Kidney tubule cell (primary cell): ENCODE measurements at places on chromosomes 11 and 22.
A peak's percentile ranks its signal among the peaks of the same experiment; 100 is the strongest.

GRCh38 chr11:58060939-58061672 is 30.4 kb downstream of the OR6Q1 start:
- peak; percentile 95 for DNase-seq

- DNase-seq = no peak
Observed at GRCh38 chr11:123251657-123252344, 56.8 kb upstream of the CLMP start.

GRCh38 chr11:119684361-119685110 is 44.5 kb downstream of the NECTIN1 start:
- DNase-seq = peak; percentile 74

- DNase-seq = peak; percentile 14
Observed at GRCh38 chr11:88886796-88887195, 179.0 kb downstream of the GRM5 start.

DNA sequence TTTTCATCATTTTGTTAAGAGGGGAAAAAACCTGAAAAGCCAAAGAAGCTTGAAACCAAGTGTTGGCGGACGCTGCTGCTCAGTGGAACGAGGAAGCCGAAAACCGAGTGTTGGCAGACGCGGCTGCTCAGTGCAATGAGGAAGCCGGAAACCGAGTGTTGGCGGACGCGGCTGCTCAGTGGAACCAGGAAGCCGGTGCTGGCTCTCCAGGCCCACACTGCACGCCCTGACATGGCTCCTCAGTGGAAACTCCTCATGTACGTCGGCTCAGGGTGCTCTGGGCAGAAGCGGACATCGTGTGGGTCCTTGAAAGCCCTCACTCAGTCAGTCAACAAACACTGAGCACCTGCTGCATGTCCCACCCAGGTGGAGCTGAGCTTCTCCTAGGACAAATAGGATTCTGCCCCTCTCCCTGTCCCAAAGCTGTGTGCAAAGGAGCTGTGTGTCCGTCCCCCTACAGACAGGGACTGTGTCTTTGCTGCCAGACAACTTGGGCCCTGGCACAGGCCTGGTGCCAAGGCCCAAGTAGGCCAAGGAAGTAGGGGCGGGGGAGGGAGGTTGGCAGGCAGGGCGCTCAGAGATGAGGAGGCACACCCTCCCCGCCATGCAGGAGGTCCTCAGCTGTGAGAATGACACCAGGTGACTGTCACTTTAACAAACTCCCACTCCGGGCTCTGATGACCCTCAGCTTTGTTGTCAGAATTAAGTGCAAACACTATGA is 37.3 kb downstream of the PHF21B start:
- no peak for DNase-seq

GRCh38 chr22:46575911-46576555 is 38.6 kb upstream of the CELSR1 start:
- DNase-seq = no peak

GRCh38 chr11:46391578-46392420 is at the start of gene CHRM4:
Gene CHRM4, minus strand, starts transcription at chr11:46391776. Its CDS starts 5,219 bp downstream, at chr11:46386557.
- DNase-seq = peak; percentile 29

DNA sequence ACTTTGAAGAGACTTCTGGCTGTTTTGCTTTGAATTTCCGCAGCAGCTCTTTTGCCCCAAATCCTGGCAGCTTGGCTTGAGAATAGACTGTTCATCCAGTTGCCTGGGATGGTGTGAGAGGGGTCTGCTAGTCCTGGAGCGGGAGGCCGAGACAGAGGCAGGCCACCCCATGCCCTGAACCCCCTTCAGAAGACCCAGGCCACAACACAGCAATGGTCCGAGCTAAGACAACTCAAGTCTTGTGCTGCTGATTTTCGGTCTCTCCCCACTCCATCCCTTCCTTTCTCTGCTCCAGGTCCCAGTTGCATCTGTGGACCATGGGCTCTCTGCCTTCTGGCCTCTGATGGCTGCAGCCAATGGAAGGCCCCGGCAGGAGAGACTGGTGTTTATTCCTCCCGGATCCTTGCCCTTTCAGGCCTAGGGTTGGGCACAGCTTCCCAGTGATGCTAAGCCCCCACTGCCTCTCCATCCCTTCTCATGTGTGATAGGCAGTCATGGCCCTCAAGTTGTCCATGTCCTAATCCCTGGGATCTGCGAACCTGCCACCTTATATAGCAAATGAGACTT is 31.9 kb upstream of the TP53I11 start:
- no peak for DNase-seq

GRCh38 chr11:75728992-75729391 is 11.4 kb downstream of the MOGAT2 start:
- DNase-seq = no peak

GRCh38 chr11:117638911-117639543 is 158.0 kb downstream of the DSCAML1 start:
- DNase-seq = no peak

GRCh38 chr11:73974604-73975478 is 7.8 kb downstream of the UCP2 start:
- DNase-seq = no peak

GRCh38 chr11:15579287-15580001 is 464.7 kb downstream of the INSC start:
- DNase-seq = peak; percentile 6

- DNase-seq = no peak
Observed at GRCh38 chr22:17205432-17205831, 13.8 kb downstream of the ADA2 start.

GRCh38 chr11:11502263-11502861 is 119.4 kb downstream of the GALNT18 start:
- DNase-seq = peak; percentile 43

DNA sequence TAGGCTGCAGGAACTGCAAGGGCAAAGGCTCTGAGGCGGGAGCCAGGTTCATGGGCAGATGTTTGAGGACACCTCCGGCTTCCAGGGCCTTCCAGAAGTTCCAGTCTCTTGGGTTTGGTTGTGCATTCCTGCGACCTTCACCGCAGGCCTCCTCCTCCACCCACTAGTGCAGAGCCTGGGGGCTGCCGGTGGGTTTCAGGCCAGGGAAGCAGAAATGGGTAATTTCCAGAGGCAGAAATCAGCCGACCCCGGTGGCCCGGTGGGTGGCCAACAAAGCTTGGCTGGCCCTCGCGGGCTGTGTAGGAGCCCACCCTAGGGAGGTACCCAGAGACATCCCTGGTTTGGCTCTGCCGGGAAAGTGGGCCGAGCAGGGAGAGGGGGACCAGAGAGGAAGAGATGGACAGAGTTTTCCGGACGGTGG is 417 bp upstream of the PHETA2 start:
- no peak for DNase-seq

DNA sequence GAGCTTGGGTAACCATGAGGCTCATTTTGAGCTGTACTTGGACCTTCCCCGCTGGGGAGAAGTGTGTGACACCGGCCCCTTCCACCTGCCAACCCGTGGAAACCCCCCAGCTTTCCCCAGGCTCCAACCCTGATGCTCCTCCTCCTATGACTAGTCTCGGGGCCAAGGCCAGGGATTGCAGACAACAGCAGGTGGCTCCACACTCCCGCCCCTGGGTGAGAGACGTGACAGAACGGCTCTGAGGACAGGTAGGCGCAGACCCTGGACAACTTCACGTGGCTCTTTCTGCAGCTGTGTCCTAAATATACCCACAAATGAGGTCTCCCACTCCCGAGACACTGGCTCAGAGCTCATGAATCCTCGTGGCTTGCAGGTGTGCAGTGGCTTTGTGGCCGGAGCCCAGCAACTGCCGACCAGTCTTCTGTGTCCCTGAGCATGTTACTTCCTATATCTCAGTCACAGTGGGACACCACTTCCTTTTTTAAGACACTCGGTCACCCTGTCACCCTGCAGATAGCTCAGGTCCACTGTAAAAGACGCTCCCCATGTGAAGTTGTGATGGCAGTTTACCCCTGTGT is 55.2 kb downstream of the NECTIN1 start:
- DNase-seq = no peak

GRCh38 chr11:108117746-108118371 is 3.5 kb upstream of the ACAT1 start:
- DNase-seq = peak; percentile 67

GRCh38 chr11:27656806-27657483 is 43.3 kb downstream of the BDNF start:
- DNase-seq = no peak

GRCh38 chr22:19509191-19509590 is 15.0 kb downstream of the CLDN5 start:
- DNase-seq = no peak

- DNase-seq = no peak
Observed at GRCh38 chr11:79852176-79852575, 411.3 kb upstream of the TENM4 start.

GRCh38 chr11:57502870-57503269 is 12.6 kb downstream of the SLC43A1 start:
- no peak for DNase-seq

DNA sequence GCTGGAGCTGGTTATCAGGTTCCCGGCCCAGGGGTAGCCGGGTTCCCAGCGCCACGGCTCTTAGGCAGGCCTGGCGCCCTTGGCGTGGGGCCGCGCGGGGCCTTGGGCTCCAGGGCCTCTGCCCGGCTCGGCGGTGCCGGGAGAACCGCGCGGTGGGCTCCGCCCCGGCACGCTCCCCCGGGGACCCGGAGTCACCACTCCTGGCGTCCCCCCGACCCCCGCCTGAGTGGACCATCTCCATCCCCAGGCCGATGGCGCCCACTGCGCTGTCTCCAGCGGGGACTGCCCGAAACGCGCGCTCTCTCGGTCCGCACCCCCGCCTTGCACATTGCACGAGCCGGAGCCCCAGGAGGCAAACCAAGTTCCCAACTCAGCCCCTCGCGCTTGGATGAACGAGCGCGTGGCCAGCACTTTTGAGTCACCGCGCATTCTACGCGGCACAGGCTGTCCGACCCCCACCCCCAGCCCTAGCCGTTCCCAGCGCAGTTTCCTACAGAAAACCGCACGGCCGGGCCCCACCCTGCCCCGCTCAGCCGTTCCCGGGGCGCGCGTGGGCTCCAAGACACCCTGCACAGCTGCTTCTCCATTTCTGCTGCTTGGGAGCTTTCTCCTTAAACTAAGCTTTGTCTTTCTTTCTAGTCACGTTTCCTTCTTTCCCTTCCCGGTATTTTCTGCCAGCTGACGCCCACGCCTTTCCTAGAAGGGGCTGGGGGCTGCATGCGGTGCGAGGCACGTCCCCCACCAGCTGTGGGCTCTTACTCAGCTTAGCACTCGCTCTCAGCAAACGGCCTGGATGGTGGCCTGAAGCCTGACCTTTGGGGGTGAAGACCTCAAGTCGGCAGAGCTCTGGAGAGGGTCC is 650 bp upstream of the CHID1 start:
- peak; percentile 80 for DNase-seq

DNA sequence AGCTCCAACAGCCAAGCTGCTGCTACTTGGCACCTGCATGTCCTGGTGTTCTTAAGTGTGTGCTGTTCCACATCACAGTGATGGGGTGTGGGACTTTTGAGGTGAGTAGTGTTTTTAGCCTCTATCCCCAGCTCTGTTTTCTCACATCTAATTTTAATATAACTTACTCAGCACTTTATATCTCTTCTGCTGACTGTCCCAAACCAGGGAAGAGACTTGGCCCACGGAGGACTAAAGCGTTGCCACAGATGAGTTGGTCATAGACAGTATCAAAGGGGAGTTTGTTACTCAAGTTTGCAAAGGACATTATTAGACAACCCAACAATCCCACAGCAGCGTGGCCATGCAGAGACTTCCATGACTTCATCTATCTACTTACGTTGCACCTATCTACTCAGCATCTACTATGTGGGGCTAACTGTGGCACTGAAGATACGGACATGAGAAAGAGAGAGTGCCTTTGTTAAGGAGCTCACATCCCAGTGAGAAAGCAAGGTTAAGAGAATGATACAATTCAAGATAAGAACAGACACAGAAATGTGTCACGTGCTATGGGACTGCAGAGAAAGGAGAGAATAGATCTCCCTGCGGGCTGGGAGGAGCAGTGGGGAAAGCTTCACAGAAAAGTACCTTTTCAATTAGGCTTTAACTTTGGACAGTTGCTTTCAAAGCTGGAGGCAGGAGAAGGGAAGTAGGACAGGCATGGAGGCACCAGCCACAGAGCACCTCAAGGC is 82.4 kb downstream of the ME3 start:
- DNase-seq = no peak

DNA sequence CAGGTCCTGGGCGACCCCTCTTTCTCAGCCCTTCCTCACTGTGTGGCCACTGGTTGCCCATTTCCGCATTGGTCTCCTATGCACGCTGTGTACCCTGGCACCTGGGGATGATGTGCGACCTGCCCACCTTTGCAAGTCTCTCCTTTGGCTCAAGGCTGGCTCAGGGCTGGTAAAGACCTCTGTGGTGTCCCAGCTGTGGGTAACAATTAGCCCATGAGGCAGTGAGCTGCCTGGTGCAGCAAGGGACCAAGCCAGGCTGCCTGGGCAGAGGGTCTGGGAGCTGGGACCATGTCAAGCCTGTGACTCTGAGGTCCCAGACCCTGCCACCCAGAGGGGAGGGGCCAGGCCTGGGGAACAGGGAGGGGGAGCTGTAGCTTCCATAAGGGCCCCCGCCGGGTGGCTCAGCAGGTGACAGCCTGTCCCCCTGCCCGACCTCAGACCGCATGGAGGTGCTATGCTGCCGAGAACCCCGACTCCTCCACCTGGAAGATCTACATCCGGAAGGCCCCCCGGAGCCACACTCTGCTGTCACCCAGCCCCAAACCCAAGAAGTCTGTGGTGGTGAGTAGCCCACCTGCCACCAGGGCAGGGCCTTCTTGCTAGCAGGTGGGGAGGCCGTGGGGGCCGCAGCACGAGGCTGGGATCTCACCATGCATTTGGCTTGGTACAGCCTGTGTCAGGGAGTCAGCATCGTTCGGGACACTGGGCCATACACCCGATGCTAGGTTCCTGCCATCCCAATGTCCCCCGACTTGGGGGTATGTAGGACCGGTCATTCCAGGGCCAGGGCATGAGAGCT is 112.5 kb downstream of the KCNQ1OT1 start:
- DNase-seq = no peak

DNA sequence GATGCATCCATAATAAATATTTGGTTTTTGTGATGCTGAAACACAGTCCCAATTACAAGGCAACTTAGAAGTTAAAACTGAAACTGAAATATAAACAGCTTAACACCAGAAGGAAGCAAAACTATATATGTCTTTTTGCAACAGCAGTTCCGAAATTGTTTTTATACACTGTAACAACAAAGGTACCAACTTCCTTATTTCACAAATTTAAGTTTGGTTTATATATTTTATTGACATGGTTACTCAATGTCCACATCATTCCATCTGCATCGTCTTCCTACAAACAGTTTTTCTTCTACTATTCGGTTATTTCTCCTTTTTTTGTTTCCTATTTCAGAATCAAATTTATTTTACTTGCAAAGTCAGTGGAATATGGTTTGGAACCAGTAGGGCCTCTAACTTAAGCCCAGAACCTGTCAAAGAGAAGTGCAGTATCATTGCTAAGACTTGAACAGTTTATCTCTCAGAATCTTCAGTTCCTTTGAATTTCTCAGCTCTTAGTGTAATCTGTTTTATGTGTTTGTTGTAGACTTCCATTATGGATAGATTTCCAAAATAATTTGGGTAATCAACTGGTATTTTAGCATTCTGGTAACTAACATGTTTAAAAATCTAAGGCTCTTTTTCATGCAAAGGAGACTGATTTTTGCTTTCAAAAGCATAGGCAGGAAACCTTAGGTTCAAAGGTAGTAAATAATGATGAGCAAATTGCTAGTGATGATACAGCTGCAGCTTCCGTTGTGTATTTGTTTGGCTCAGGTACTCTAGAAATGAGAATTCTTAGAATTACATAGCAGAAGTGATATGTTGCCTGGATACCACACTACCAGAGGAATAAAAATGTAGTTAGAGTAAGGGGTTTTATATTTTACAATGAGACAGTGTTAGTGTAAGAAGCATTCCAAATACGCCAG is 8.2 kb upstream of the HSPA8 start:
- no peak for DNase-seq
